IMR-90 (cell line): ENCODE measurements at places on chromosomes 5 and 9. TPM values are rescaled to one million over a fixed set of nuclear protein-coding genes. Genes with fewer than 3 reads are reported as not detected.

Gene BASP1
- 39.6 and 70.5 TPM in 2 replicates for total RNA-seq

DNA sequence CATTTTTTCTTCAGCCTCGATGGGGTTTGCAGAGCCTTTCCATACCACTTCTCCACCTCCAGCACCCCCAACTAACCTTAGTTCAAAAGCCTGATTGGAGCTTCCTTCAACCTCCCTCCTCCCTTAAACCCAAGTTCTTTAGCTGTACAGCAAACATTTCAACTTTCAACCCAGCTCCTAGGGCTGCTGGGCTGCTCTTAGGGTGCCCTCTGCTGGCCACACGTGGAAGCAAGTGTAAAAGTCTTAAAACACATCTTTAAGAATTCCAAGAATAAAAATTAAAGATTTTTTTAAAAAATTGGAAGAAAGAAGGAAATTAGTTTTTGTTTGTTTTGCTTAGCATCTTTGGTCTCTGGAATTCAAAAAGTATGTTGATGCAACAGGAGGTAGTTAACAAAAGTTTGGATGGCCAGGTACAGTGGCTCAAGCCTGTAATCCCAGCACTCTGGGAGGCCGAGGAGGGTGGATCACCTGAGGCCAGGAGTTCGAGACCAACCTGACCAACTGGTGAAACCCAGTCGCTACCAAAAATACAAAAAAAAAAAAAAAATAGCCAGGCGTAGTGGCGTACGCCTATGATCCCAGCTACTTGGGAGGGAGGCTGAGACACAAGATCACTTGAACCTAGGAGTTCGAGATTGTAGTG, 15.5 kb upstream of the HSD17B3 start:
- peak; percentile 70 for DNase-seq
- H3K4me1 ChIP-seq, result no peaks in the 10 kb centered on the region
- H3K27me3 ChIP-seq, result no peaks in the 10 kb centered on the region

Gene ZNF79
- total RNA-seq, result 13.9 and 15.4 TPM in 2 replicates

DNA sequence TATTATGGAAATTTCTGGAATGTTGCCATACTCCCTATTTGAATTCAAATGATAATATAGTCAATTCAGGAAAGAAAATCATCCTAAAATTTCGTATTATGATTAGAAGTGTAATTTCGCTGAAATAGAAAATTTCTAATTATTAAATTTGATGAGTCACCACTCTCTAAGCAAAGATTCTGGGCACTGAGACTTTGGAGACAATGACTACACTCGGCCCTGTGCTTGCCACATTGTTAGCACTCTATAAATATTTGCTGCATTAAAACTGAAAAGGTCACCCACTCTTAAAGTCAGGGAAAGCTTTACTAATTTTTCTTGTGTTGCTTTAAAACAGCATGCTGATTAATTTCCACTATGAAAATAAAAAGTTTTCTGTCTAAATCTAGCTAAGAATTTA, 240.3 kb downstream of the TLE4 start:
- no peak for DNase-seq
- H3K36me3 ChIP-seq, result no peaks in the 10 kb centered on the region
- no peak overlapping the region for H3K27ac ChIP-seq
- no peak overlapping the region for H3K4me3 ChIP-seq
- H3K4me1 ChIP-seq, result peaks cover 4% of the 10 kb centered on the region; the same call in 1 of the 2 replicates
- peaks cover 6% of the 10 kb centered on the region; the same call in 1 of the 2 replicates for H3K27me3 ChIP-seq

Gene PHF24
- total RNA-seq, result not detected in 2 replicates
